GM06990 (cell line): ENCODE measurements at places on chromosomes 6 and 20.

DNA sequence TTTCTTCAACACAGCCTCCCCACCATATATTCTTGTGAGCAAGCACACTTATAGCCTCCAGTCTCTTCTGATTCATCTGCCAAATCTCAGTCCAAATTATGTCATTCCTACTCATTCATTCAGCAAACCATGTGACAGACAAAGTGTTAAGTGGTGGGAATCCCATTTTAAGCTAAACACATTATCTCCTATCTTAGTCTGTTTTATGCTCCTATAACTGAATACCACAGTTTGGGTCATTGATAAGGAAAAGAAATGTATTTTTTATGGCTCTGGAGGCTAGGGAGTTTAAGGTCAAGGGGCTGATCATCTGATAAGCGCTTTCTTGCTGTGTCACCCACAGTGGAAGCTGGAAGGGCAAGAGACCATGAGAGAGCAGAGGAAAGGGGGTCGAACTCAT, 23.9 kb upstream of the SMIM13 start:
- DNase-seq: no peak

- no peak for DNase-seq
Observed at GRCh38 chr20:20371083-20371482, 3.2 kb downstream of the INSM1 start.

- DNase-seq: no peak
Observed at GRCh38 chr20:56381501-56381900, 10.5 kb downstream of the AURKA start.

DNA sequence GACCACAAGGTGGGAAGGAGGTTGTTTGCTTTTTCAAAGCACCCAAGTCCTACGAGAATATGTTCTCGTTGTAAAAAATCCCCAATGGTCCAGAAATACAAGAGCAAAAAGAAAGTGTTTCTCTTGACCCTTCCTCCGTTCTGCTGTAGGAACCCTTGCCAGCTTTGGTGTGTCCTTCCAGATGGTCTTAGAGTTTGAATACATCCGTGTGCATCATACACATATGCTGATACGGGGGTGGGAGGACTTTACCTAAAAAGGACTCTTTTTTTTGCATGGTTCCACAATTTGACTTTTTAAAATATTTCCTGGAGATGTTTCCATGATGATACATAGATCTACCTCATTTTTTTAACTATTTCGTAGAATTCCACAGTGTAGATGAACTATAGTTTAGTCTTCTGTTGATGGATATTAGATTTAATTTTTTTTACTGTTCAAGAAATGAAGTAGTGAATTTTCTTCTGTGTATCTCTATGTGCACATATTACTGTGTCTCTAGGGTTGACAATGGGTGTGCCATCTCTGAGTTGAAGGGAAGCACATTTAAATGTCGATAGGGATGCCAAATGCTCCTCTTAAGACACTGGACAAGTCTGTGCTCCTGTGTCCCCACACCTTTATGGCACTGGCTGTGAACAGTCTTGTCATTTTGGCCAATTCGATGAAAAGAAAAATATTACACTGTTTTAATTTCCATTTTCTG, 182.1 kb upstream of the SNX9 start:
- no peak for DNase-seq

DNA sequence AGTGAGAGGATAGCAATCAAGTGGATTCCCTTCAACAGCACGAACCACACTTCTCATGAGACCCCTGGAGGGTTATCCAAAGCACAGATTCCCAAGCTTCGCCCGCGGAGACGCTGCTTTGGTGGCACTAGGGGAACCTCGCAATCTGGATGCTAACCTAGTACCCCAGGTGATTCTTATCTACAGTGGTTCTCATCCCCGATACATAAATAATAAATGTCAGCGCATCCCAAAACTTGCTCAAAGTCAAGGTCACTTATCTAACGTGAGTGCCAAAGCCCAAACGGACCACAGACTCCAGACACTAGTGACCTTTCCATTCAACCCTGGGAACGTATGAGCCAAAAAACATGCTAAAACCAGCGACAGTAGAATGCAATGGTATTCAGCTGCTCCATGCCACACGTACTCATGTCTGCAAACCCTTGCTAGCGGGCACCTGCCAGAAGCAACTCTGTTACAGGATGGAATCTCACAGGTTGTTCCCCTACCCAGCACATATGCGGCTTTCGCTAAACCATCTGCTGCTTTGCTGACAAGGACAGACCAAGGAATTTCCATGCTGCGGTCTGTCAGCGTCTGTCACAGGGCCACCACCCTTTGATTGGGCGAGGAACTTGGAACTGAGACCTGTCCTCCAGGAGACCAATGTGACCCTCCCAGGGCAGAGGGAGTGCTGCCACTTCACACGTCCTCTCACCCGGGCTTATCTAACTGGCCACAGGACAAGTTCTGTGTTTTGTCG, 16.8 kb downstream of the MYLK4 start:
- DNase-seq: no peak
